ENCODE measurements at places on chromosomes 4 and X. TPM values are rescaled to one million over a fixed set of nuclear protein-coding genes. Genes with fewer than 3 reads are reported as not detected.

DNA sequence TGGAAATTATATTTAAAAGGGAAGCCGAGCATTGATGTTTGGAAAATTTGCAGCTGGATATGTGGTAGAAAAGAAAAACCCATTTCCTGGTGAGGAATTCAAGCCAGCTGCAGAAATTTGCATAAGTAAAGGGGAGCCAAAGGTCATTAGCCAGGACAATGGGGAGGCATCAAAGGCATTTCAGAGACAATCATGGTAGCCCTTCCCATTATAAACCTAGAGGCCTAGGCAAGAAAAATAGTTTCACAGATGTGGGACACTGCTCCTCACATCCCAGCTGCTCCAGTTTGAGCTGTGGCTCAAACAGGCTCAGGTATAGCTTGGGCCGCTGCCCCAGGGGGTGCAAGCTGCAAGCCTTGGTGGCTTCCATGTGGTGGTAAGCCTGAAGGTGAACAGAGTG lies 35.8 kb downstream of the NAP1L3 start:
- no peak for DNase-seq

The MID1 gene
- total RNA-seq, result 36.9 TPM

The MSL3 gene
- 18.1 TPM for total RNA-seq

- no peak for DNase-seq
These were observed 27.1 kb upstream of the PDZD4 start for GRCh38 chrX:153857348-153857903.

- DNase-seq, result no peak
These were observed 4.8 kb upstream of the DUSP9 start for GRCh38 chrX:153642051-153642654.

DNA sequence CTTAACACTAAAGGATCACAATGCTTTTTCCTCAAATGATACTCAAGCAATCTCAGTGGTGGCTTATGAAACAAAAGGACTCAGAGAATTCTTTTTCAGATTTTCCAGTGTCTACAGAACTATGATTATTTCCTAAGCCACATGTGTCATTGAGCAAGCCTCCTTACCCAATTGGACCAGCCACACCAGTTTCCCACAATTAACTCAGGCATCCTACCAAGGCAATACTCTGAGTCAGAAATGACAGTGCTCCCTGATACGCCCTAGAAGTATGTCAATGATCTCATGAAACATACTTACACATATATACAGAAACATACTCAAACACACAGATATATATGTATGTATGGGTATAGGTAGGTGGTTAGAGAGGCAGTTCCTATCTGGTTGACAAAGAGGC lies 4.8 kb downstream of the ADAMTS3 start:
- no peak for DNase-seq

DNA sequence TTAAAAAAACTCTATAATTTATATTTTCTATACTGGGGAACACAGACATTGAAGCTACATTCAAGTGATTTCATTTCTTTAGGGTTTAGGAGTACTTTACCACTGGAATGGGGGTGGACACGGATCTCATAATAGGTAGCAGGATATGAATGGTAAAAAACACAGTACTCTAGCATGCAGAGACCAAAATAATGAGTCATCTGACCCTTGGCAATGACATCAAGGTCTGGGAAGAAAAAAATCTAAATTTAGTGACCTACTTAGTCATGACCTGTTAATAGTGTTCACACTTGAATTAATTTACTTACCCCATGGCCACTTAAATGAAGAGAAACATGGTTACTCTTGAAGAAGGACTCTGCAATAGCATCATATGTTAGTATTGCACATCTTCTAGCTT lies 187.9 kb downstream of the EPHA5 start:
- peak; percentile 87 for DNase-seq

GRCh38 chrX:48471504-48471903 lies 1.4 kb upstream of the SLC38A5 start:
- no peak for DNase-seq

DNA sequence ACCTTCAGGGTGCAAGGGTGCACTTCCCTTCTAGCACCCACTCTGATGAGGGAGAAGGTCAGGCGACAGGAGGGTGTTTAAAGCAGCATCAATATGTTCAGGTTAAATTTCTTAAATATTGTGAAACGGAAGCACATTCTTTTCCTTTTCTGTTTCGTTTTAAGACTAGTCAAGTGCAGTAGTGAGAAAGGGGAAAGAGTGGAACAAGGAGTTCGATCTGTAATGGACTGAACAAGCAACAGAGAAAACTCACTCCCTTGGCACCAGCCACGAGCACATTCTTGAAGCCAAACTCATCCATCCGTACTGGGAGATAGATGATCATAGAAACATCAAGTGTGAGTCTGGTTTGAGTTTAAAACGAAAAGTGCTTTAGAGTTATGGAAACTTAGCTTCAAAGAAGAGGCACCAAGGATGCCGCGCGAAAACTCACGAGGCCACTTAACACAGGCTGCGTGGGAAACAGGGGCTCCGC lies 815 bp downstream of the FAM53A start:
- DNase-seq, result peak; percentile 22

DNA sequence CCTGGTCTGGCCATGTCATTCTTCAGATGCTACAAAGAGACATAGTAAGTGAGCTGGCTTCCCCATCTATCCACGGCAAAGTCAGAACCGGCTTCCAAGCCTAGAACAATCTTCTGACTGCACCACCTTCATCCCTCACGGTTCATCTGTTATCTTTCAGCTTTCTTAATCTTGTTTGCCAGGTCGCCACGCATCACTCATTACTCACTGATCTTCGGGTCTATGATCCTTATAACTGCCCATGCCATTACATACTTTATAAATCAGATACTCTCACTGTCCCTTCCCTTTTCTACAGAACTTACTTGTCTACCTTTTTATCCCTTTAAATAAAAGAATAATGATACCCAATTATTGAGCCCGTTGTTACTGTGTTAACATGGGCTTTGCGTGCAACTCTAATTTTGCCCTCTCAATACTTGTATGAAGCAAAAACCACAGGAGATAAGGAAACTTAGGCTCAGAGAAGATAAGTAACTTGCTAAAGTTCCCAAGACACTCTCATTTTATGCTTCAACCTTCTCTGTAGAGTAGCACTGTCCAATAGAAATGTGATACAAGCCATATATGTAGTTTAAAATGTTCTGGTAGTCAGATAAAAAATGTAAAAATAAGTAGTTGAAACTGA lies 171.7 kb downstream of the AMELX start:
- DNase-seq, result no peak

- DNase-seq, result no peak
These were observed 127.4 kb upstream of the UNC5C start for GRCh38 chr4:95676190-95676589.

The SNX25 gene
- total RNA-seq, result 59.5 TPM

DNA sequence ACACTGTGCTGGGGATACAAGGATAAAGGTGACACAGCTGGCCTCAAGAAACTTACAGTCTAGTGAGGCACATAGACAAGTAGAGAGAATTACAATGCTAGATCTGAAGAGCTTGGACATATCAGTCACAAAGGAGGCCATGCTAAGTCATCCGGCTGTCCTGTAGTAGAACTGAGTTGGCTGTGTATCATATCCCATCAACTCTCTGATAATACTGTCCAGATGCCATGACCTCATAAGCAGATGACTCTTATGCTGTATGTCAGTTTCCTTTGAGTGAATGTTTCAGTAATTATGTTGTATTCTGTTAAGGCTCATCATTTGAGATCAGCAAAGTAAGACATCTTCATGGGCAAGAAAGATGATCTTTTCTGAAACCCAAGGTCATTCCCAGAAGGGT lies 442.9 kb downstream of the MID1IP1 start:
- DNase-seq, result no peak

The GLRA2 gene
- total RNA-seq, result not detected

Measured in lung microvascular endothelial cell (primary cell).